Fibroblast of the aortic adventitia (primary cell): ENCODE measurements at places on chromosomes 12 and 14.

GRCh38 chr14:38605193-38606114, 349.6 kb upstream of the CLEC14A start:
- no peak for DNase-seq

DNA sequence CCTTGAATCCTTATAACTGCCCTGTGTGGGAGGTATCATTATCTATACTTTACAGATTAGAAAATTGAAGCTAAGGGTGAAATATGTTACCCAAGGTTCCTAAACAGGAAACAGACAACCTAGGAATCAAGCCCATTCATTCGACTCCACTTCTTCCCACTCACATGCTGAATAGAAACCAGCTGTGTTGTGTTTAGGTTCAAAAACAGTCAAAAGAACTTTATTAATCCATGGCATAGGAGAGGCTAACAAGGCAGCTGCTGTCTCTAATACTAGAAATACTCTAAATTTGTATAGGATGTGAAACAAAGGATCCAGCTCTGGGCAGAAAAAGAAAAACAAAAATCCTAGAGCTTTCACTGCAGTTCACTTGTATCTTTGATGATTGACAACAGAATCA, 9.9 kb downstream of the AMDHD1 start:
- no peak for DNase-seq

GRCh38 chr14:60179431-60179869, 14.3 kb upstream of the DHRS7 start:
- DNase-seq: peak; percentile 56

DNA sequence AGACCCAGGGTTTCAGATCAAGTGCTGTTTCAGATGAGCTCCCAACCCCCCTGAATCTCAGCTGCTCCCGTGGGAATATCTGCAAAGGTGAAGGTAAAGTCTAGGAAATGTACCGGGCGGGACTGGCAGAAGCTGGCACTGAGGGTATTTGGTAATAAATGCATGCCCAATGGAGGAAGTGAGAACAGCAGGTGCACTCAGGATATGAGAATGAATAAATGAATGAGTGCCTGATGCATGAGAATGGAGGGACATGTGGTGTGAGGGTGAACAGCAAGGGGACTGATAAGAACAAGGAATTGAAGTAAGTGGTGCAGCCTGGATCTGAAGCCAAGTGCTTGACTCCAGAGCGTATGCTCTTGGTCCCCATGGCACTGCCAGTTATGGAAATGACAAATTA, 11.6 kb downstream of the RAPGEF3 start:
- no peak for DNase-seq

GRCh38 chr12:32921397-32921796, 24.8 kb upstream of the PKP2 start:
- DNase-seq: peak; percentile 6

DNA sequence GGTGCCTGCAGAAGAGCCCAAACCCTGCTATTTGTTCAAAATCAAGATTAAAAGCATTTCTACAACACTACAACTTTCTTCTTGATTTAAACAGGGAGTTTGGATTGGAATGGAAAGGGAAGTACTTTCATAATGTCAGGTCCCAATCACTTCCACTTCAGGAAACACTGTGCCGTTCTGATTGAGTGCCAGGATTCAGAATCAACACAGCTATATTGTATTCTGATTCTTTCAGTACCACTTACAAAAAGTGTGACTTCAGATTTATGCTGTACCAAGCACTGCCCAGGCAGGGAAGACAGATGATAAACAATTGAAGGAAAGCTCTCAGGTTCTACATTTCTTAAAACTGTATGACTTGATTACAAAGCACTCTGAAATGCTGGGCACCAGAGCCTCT, 3.2 kb downstream of the TDP1 start:
- DNase-seq: no peak

- DNase-seq: no peak
Measured at GRCh38 chr12:85390266-85390665, 110.2 kb downstream of the ALX1 start.

DNA sequence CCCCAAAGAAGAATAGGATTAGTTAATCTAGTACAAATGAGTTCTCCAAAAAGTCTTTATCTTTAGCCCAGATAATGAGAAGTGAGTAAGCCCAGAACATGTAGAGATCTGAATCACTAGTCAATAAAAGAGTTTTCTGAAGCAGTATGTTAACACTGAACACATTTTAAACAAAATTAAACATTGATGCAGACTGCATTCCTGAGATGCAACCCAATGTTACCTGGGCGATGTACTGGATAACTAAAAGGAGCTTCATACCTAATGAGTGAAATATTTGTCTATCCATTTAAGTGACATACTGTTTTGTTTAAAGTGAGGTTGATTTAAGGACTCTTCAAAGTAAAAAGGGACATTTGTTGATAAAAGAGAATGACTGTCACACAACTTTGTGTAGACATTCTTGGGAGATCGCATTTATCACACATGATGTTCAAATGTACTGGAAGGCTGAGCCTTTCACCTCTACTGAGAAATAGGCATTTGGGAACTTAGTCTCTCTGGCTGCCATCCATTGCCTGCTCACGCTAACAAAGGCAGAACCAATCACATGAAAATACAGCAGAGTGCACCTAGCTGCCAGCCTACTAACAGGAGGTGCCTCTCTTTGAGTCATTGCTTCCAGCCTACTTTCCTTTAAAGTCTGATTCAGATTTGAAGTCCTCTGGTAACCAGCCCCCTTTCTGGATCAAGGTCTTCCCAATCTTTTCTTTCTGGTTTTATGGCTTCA, 287.7 kb downstream of the BTG1 start:
- DNase-seq: no peak

GRCh38 chr14:95255487-95255886, 64.2 kb downstream of the CLMN start:
- DNase-seq: peak; percentile 32

- DNase-seq: no peak
Measured at GRCh38 chr14:20797164-20797563, 5.5 kb downstream of the RNASE1 start.

DNA sequence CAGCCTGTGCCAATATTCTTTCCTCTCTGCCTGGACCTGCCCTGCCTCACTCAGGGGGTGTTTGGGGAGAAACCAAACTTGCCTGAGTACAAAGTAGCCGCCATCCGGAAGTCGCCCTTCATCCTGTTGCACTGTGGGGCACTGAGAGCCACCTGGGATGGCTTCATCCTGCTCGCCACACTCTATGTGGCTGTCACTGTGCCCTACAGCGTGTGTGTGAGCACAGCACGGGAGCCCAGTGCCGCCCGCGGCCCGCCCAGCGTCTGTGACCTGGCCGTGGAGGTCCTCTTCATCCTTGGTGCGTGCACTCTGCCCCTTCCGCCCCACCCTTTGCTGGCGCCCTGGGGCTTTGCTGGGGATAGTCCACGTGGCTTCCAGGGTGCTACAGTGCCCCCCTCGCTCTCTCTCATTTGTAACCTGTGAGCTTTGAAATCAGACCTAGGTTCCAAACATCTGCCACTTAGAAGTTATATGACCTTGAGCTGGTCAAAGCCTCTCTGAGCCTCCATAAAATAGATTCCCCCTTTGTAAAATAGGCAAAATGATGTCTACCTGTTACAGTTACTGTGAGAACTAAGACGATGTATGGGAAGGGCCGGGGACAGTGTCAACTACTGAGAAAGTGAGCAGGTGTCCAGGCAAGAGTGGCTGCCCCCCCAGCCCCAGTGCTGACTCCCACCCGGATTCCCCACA, 4.5 kb downstream of the KCNH3 start:
- no peak for DNase-seq

DNA sequence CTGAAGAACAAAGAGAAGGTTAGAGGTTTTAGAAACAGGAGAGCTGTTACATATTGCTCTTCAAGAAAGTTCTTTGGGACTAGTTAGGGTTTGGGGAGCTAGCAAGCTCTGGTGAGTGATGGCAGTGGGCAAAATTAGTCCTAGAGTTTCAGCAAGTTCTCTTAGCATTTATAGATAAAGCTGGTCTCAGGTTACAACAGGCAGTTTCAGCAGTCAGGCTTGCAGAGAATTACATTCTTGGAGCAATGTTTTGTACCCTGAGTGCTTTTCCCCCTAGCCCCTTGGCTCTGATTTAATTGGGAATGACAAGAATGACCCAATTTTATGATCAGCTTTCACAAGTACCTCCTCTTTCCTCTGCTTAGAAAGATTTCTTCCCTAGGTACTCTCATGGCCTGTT, 21.4 kb upstream of the EID3 start:
- DNase-seq: peak; percentile 79

DNA sequence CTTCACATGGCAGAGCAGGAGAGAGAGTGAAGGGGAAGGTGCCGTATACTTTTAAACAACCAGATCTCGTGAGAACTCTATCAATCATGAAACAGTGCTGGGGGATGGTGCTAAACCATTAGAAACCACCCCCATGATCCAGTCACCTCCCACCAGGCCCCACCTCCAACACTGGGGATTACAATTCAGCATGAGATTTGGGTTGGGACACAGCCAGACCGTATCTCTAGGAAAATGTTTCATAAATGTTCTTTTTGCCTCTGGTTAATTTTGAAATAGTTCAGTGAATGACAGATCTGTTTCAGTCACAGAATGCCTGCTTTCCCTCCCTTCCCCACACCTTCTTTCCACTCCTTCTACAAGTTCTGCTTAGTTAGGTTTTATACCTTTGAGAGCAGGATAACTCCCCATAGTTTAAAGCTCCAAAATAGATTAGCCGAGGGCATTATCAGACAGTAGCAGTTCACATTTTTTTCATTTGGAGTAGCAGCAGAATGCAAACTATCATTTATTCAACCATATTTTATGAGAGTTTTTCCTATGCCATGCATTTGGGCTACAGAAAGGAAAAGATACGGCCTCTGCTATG, 27.1 kb downstream of the PELI2 start:
- no peak for DNase-seq

- peak; percentile 14 for DNase-seq
Measured at GRCh38 chr12:12714276-12715021, 2.7 kb upstream of the CDKN1B start.

GRCh38 chr12:701896-702539, 38.8 kb upstream of the NINJ2 start:
- no peak for DNase-seq

- no peak for DNase-seq
Measured at GRCh38 chr12:47410862-47411261, 295.0 kb downstream of the RPAP3 start.

GRCh38 chr12:116210131-116210530, 67.4 kb downstream of the MED13L start:
- DNase-seq: no peak

GRCh38 chr12:77189901-77190416, 124.6 kb upstream of the E2F7 start:
- DNase-seq: peak; percentile 93

DNA sequence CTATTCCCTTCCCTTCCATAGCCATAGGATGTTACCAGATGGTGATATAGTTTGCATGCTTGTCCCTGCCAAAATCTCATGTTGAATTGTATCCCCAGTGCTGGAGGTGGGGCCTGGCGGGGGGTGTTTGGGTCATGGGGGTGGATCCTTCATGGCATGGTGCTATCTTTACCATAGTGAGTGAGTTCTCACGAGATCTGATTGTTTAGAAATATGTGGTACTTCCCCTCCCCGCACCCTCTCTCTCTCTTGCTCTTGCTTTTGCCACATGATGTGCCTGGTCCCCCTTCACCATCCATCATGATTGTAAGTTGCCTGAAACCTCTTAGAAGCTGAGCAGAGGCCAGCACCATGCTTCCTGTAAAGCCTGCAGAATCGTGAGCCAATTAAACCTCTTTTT, 181.3 kb downstream of the CAND1 start:
- DNase-seq: no peak

GRCh38 chr14:78857974-78858373, 687.8 kb downstream of the NRXN3 start:
- DNase-seq: no peak

- DNase-seq: no peak
Measured at GRCh38 chr12:100447381-100447780, 26.3 kb upstream of the NR1H4 start.

- DNase-seq: peak; percentile 6
Measured at GRCh38 chr12:111024205-111024801, 103.9 kb upstream of the MYL2 start.

DNA sequence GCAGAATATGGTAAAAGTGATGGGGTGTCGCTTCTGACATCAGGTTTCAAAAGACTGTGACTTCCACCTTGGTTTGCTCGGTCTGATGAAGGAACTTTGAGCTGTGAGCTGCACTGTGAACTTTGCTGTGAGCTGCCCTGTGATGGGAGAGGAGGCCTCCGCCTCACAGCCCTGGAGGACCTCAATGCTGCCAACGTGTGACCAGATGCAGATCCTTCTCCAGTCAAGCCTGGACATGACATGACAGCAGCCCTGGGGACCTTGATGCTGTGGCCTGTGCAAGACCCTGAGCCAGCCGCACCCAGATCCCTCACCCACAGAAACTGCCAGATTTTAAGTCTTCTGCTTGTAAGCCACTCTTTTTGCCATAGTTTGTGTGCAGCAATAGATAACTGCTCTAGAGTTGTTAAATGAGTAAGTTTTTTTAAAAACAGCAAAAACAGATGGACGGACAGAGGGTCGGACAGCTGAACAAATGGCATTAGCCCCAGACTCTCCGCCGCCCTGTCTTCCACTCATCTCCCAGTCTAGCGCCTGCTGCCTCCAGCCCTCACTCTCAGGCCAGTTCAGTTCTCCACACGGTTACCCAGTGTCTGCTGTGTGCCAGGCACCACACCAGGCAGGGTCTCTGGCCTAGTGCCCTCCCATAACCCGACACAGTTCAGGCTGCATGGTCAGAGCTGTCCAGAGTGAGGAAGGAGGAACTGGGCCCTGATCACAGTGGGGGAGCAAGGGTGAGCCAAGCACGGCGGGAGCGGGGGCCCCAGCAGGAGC, 13.1 kb upstream of the LRTM2 start:
- DNase-seq: no peak

GRCh38 chr14:76904100-76904739, 78.0 kb downstream of the LRRC74A start:
- peak; percentile 96 for DNase-seq

DNA sequence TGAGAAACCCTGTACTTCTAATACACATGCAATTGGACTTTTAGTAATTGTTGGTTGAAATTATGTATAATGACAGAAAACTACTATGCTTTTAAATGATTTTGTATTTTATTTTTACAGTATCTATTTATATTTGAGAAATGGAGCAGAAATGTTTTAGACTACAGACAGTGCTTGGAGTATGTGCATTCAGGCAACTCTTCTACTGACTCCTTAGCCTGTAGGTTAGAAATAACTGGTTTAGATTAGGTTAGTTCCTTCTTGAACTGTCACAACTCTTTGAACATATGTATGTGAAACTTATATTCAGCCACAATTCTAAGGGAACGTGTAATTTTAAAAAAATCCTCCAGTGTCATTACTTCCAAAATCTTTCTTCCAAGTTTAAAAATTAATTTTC, 1.7 kb downstream of the FGFR1OP2 start:
- DNase-seq: no peak

DNA sequence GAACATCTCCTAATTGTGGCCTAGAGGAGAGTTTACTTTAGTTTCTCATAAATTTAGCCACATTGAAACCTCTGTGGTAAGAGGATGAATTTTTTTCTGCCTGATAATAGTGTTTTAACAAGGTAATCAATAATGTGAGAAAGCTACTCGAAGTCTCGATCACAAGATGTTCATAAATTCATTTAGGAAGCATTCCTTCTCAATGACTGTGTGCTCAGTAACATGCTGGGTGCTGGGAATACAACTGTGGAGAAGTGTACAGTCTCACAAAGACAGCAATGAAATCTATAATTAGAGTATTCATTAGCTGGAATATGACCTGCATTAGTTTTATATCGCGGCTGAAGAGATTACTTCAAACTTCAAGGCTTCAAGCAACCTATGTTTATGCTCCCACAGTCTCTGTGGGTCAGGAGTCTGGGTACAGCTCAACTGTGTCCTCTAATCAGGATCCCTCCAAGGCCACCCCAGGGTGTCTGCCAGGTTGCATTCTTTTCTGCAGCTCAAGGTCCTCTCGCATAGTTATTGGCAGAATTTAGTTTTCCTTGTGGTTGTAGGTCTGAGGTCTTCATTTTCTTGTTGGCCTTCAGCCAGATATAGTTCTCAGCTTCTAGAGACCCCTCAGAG, 167.6 kb downstream of the ANO4 start:
- DNase-seq: no peak
